ENCODE measurements at places on chromosomes 12 and 14.

DNA sequence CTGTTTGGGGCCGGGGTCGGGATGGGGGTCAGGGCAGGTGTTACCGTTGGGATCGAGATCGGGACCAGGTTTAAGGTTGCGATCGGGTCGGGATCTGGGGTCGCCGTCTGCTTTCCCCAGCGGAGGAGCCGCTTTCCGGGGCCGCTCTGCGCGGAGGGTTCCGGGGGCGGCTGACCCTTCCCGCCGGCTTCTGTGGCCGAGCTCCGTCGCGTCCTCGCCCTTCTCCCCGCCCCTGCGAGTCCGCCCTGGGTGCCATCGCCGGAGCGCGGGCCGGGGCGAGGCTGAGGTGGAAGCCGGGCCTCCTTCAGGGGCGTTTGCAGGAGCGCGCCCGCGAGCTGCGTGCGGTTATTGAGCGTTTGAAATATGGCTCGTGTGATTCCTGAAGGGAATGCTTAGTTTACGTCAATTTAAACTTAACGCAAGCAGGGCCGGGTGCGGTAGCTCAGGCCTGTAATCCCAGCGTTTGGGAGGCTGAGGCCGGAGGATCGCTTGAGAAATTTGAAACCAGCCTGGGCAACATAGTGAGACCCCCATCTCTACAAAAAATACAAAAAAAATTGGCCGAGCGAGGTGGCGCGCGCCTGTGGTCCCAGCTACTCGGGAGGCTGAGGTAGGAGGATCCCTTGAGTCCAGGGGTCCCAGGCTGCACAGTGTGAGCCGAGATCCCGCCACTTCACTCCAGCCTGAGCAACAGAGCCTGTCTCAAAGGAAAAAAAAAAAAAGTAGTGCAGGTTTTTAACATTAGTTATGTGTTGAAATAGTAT is 620 bp downstream of the PGAM5 start:
- DNase-seq = no peak

DNA sequence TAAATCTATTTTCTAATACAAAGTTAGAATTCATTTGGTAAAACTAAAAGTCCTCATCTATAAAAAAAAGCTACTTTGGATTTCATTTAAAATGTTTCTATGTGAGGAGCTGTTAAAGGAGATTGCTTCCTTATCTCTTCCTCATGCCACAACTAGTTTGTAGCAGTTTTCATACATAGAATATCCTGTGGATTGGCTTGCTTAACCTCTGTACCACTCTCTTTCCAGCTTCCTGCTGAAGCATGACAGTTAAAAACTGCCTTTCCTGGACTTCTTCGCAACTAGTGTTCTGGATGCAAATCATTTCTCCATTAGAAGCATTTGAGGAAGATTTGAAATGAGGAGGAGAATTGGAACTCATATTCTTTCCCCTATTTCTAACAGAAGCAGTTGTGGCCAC is 49.6 kb downstream of the ST8SIA1 start:
- DNase-seq = no peak

- no peak for DNase-seq
These were observed 310 bp downstream of the BICDL1 start for GRCh38 chr12:119989361-119989730.

GRCh38 chr12:120093592-120094355 is 22.8 kb downstream of the RAB35 start:
- no peak for DNase-seq

GRCh38 chr14:24196071-24197055 is 1.1 kb upstream of the TM9SF1 start:
- DNase-seq = no peak

DNA sequence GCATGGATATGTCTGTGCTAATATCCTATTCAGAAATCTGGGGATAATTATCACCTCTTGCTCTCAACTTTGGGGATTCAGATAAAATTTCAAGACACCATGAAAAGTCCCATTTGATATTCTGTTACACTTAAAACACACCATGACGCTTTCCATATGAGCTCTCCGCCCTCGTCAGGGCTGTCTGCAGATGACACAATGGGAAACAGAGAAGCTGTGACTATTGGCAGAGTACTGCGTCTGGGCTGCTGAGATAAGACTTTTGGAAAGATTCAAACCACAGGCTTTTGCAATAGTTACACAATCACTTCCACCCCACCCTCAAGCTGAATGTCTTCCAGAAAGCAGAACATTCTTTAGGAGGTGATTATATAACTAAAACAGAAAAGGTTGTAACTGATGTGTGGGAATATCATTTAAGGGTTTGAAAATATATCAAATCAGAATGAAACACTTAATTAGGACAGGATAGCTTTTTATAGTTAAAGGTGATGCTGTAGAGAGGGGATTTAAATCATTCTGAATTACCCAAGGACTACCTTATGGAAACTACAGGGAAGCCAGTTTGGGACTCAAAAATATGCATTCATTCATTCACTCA is 75.3 kb upstream of the TMPO start:
- DNase-seq = no peak

DNA sequence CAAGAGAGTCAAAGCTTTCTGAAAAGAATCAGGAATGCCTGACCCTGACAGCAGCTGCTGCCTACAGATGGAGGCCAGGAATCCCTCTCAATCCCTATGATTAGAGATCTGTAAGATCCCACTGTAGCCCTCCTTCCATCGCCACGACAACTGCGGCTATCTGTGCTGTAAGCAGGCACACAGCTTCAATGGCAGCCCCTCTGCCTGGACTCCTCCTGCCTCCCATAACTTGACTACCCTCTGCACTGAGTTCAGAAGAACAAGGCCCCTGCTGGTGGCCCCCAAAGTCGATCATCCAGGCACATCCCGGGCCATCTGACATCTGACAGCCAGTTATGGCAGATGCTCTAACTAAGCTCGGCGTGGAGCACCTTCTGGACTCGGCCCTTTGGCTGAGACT is 2.9 kb downstream of the CLMN start:
- DNase-seq = no peak

DNA sequence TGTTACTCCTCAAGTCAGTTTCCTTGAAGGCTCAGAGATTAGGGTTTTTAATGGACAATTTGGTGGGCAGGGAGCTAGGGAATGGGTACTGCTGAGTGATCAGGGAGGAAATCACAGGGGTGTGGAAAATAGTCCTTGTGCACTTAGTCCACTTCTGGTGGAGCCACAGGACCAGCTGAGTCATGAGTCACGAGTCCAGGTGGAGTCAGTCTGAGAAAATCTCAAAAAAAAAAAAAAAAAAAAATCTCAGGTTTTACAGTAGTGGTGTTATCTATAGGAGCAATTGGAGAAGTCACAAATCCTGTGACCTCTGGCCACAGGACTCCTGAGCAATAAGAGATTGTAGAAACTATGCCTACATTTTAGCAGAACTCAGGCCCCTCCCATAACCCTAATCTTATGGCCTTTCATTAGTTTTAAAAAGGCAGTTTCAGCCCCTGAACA is 28.2 kb upstream of the AMN1 start:
- no peak for DNase-seq

GRCh38 chr12:29992366-29992765 is 208.6 kb upstream of the TMTC1 start:
- DNase-seq = no peak

- no peak for DNase-seq
These were observed 113.6 kb downstream of the ALX1 start for GRCh38 chr12:85393606-85394005.

- no peak for DNase-seq
These were observed 62.0 kb upstream of the SCN8A start for GRCh38 chr12:51528852-51529650.

DNA sequence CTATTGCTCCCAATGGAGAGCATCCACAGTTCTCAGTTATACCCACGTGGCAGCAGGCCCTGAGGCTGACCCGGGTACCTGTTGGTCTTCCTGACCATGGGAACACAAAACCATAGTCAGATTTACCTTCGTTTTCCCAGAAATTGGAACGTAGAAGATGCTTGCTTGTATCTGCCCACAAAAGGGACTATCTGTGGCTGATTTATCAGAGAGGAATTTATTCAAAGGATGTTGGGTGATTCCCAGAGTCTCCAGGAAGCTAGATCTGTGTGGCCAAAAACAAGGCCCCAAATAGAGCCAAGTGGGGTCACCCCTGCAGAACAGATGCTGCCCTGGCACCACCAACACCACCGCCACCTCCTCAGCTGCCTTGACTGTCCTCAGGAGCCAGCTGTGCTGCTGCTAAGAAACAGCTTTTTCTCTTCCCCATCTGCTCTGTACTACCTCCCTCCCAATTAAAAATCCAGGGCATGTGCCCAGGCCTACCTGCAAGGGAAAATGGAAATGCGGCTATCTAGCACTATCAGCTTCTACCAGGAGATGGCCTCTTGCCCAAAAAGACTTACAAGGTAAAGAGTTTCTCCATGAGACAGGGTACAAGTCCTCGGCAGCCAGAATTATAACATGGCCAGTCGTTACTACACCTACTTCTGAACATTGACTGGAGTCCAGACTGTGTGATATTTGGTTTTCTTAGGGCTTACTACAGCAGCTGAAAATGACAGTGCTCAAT is 128.6 kb upstream of the PLEKHG7 start:
- DNase-seq = peak; percentile 22

DNA sequence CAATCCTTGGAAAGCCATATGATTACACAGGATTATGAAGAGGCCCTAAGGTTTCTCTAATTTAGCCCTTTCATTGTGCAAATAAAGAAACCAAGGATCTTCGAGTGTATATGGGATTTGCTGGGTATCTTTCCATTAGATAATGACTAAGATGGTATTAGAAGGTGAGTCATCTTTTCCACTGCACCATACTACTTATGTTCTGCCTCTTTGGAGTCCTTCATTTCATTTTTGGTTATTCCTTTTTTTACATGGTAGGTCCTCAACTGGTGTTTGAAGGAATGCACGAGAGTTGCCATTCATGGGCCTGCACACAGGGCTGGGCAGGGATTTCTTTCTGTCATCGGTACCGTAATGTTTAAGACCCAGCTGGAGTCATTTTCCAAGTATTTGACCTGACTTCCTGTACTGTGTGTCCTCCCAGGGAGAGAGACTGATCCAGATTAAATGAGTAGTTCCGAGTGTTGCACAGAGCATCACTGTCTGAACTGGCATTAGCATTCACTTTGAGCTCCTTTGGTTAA is 85.7 kb downstream of the BORCS5 start:
- no peak for DNase-seq

GRCh38 chr12:11730299-11731041 is 81.0 kb downstream of the ETV6 start:
- DNase-seq = peak; percentile 95

GRCh38 chr14:29353513-29353912 is 574.1 kb downstream of the PRKD1 start:
- DNase-seq = no peak

DNA sequence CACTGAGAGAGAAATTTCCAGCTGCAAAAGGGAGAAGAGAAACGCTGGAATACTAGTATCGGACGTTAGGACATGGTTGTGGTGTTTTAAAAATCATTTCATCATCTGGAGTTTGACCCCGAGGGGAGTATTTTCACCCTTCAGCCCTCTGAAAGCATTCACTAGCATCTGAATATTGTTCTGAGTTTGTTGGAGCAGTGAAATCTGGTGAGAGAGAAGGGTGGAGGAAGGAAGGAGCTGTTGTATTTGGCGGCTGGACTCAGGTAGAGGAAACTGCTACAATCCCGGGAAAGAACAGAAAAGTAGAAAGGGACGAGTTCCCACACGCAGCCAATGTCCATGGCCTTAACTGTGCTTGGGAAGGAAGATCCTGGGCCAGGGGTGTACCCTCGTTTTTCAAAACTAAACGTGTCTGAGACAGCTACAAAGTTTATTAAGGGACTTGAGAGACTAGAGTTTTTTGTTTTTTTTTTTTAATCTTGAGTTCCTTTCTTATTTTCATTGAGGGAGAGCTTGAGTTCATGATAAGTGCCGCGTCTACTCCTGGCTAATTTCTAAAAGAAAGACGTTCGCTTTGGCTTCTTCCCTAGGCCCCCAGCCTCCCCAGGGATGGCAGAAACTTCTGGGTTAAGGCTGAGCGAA is 896 bp upstream of the CDKN1B start:
- no peak for DNase-seq

DNA sequence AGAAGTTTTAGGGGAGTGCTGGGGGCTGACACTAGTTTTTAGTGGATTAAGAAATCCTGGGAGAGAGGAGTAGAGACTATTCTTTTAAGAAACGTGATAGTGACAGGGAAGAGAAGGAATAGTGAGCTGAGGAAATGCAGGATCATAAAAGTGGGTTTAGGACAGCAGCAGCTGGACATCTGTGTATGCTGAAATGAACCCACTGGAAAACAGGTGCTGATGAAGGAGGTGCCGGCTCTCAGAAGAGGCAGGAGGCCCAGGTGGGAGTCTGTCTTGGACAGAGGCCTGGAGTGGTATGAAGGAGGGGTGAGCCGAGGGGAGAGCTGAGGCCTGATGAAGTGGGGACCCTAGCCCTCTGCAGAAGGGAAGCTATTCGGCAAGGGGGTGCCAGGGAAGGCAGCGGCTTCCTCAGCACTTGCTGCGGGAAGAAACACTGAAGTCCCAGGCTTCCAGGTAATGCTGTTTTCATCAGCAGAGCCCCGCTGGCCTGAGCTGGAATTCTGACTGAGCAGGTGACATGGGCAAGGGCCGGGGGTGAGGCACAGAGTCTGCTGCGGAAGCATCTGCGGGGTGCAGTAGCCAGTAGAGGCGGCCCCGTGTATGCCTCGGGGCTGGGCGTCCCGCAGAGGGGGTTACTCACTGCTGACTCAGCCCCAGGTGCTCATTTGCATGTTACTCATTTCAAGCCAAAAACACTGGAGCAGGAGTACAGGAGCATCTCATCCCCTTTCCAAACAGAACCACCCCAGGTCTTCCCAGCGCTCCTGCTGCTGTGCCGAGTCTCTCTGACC is 89.7 kb downstream of the TMCC3 start:
- no peak for DNase-seq

- DNase-seq = no peak
These were observed 7.9 kb downstream of the HDAC7 start for GRCh38 chr12:47811581-47812484.

DNA sequence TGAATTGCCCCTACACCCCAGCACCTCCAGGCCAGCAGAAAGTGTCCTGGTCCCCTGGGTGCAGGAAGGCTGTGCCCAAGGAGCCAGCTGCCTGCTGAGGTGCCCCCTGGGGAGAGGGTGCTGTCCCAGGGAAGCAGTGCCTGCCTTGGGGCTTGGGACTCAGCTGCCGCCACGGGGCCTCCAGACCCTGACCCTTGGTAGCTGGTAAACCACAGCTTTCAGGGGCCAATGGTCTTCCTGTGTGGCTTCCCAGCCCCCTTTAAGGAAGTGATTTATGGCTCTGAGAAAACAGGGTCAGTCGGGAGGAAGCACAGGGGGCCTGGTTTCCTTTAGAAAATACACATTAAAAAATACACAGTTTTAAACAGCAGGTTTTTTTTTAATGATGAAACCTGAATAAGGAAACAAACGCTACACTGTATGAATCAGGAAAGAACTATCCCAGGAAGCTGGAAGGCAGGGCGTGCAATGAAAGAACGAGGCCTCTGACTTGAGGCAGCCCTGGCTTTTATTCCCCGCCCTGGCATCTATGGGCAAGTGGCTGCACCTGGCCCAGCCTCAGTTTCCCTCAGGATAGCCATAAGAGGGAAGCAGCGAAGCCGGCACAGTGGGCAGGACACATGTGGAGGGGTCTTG is 40.6 kb upstream of the EML1 start:
- no peak for DNase-seq

- DNase-seq = no peak
These were observed 599 bp upstream of the TRHDE start for GRCh38 chr12:72271451-72272090.

GRCh38 chr12:104280717-104281458 is 22.7 kb upstream of the EID3 start:
- DNase-seq = no peak

All from LNCaP clone FGC (cell line).